Stimulated activated CD8-positive, alpha-beta memory T cell treated with anti-CD3 and anti-CD28 coated beads, Interleukin-4, amount 100 ng/mL, for 4 hours (primary cell): ENCODE measurements at places on chromosomes 5 and 9.

DNA sequence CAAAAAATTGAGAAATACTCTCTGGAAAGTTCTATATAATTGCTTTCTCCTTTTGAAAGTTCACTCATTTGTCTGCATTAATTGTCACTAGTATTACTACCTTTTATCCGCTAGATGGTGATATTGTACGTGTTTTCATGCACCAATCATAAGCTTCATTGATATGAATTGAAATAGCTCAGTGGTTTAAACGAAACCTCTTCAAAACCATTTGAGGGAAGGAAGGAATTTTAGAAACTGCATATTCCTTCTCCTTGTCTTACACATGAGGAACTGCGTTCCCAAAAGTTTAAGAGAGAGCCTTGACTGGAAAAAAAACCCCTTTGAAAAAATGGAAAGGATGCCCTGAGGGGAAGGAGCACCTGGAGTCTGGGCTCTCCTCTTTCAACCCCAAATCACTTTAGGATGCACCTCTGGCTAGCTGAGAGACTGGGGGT, 98.6 kb downstream of the YTHDC2 start:
- no peak for DNase-seq

DNA sequence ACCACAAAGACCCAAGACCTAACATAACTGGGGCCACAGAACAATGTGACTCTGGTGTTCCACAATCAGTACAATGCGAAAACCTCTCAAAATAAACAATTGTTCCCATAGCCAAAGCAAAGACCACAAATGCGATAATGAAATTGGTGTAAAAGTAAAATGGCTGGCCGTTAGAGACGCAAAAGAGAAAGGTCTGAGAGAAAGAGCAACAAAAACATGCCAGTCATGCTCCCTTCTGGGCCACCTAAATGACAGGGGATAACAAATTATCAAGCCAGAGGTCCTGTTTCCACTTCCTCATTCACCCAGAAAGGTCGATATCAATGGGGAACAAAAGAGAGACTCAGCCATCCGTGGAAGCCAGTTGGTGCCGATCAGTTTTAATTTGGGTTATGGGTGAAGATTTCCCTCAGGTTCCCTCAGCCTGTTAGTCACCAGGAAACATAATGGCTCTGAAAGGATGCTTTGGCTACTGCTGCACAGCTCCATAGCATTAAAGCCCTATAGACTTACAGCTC, 9.2 kb upstream of the CFAP95 start:
- DNase-seq = no peak

- DNase-seq = no peak
Observed at GRCh38 chr5:137345396-137345795, 153.7 kb downstream of the SPOCK1 start.

GRCh38 chr5:143215690-143216089, 187.8 kb downstream of the NR3C1 start:
- DNase-seq = no peak

GRCh38 chr5:173841710-173842109, 46.4 kb upstream of the CPEB4 start:
- no peak for DNase-seq

DNA sequence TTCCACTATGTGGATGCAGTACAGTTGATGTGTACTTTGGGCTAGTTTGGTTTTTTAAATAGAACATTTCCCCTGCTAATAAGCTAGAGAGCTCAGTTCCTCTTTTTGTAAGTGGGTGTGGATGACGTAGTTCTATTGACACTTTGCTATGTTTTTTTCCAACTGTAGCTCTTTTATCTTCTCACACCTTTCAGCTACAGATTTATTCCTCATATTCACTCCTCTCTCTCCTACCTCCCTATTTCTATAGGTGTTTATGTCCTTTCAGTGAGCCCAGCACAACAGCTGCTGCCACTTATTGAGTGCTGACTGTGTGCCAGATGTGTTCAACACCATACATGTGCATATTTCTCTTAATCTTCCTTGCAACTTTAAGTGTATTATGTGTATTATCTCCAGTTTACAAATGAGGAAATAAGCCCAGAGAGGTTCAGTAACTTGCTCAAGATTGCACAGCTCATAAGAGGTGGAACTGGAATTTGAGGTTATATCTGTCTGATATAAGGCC, 215.7 kb downstream of the SEMA6A start:
- no peak for DNase-seq

DNA sequence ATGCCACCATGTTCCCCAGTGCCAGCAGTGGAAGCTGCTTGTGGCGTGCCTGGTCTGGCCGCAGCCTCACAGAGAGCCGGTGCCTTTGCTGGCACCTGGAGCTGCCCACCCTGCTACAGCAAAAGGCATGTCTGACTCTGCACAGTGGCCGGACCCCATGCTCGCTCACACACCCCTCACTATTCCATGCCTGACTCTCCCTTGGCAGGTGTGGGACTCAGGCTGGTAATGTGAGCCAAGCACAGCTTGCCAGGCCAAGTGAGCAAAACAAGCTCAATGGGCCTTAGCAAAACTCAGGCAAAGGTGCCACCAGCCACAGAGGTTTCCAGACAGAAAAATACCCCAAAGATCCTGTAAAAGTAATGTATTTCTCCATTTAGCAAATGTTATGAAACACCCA, 15.5 kb downstream of the GNA14 start:
- no peak for DNase-seq

DNA sequence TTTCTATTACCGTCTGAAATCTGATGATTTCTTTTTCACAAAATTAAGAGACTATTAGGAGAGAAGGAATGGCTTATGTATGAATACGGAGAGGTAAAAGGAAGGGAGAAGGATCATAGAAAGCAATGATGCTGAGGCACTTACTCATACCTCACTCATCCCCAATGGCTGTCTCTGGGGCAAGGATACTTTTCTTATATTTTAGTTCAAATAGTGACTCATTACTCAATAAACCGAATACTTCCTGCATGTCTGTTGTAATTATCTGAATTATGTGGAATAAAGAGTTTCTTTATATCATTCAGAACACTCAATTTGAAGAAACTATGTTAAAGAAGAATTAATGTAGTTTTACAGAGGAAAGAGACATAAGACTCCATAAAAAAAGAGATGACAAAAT, 284.5 kb upstream of the NUDT12 start:
- DNase-seq = no peak

- no peak for DNase-seq
Observed at GRCh38 chr9:119986713-119987112, 593.3 kb downstream of the CDK5RAP2 start.

GRCh38 chr5:78361631-78361993, 1.2 kb downstream of the SCAMP1 start:
- DNase-seq = no peak

DNA sequence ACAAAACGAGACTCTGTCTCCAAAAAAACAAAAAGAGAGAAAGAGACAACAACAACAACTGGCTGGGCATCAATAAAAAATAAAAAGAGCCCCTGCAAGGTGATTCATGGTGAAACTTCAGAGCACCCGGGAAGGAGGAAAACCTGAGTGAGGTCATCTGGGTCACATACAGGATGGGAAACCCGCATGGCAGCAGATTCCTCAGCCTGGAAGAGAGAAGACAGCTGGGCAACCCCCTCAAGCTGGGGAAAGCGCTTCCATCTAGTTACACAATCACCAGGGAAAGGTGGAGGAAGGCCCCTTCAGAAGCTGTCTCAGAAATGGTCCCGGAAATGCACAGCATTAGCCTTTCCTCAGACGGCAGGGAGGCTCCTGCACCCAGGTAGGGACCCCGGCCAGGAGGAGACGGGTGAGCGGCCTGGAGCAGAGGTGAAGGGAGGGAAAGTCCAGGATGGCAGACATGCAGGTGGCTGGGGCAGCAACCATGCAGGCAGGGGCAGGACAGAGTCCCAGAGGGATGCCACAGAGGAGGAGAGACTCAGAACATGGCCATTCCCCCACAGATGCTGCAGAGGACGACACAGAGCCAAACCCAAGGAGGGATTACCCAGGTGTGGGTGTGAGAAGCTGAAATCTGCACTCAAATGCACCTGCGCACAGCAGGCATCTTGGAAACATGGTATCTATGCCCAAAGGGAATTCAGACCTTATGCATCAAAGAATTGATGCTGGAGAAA, 29.4 kb downstream of the CAMSAP1 start:
- DNase-seq = no peak

DNA sequence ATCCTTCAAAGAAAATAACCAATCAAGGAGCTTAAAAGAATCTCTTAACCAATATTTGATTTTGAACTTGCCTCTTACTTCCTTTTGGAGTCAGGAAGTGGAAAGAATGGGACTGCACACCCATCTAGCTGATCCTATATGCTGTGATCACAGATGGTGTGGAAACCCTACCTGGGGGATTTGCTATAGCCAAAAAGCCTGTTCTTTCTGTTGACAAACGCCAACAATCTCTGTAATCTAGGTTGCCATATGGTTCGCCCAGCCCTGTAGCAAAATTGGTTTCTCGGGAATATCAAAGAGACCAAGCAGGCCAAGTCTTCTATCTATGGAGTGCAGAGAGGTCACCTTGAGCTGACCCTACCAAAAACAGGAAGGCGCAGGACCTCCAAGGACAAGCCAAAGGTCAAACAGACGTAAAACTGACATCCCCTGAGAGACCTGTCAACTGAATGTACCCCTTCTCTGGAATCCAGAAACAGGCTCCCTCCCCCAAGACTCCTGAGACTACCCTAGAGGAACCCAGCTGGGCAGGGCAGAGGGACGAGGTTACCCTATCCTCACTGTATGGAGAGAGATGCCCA, 19.4 kb downstream of the NRG2 start:
- no peak for DNase-seq

GRCh38 chr9:14824481-14824880, 85.7 kb downstream of the FREM1 start:
- no peak for DNase-seq

- DNase-seq = no peak
Observed at GRCh38 chr5:151541571-151541970, 49.6 kb downstream of the FAT2 start.

DNA sequence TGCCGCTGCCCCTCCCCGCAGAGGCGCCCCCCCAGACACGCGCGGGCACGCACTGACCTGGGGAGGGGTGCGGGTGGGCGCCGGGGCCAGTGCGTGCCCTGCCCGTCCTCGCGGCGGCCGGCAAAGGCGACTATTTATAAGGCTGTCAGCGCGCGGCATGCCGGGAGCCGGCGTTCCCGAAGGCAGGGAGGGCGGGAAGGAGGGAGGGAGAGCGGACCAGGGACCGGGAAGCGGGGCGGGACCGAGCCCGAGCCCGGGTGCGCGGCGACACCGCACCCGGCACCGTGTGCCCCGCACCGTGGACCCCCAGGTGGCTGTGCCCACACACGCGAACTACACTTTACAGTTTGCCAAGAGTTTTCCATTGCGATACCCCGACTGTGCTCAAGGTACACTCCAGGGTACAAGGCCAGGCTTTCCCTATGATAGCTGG, at the start of gene AK1:
TSS of gene AK1 (minus strand) at position 110 of the 433 bp plus-strand sequence. CDS start 3,058 bp downstream, outside the sequence.
- DNase-seq = no peak

- no peak for DNase-seq
Observed at GRCh38 chr5:128480906-128481633, 57.0 kb downstream of the FBN2 start.

DNA sequence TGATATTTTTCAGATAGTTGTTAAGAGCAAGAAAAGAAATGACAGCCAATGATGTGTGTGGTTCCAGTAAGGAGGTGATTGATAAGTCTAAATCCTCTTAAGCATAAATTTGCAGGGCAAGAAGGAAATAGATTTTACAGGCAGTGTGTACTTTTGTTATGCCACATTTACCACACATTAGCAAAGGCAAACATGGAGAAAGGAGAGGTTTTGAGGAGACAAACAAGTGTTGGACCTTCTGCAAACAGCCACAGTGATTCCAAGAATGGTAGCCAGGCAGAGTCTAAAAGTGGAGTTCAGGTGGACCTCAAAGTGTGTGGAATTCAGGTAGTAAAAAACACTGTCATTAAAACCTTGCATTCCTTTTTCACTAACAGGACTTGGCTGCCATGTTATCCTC, 295.9 kb upstream of the ITGA1 start:
- DNase-seq = no peak

GRCh38 chr9:134930398-134930797, 12.7 kb upstream of the FCN1 start:
- DNase-seq = no peak

DNA sequence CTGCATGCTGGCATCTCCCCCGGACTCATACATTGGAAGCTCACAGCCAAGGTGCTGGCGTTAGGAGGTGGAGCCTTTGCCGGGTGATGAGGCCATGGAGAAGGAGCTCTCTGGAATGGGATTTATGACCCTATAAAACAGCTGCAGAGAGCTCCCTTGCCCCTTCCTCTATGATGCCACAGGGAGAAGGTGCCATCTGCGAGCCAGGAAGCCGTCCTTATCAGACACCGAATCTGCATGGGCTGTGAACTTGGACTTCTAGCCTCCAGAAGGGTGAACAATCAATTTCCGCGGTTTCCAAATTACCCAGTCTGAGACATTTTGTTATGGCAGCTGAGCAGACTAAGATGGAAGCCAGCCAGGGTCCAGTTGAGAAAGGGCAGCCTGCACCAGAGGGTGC, 381.2 kb upstream of the IRX1 start:
- DNase-seq = no peak

GRCh38 chr5:133386662-133387061, 225.7 kb downstream of the FSTL4 start:
- DNase-seq = no peak

- no peak for DNase-seq
Observed at GRCh38 chr5:11105696-11106095, 344.7 kb upstream of the DAP start.

DNA sequence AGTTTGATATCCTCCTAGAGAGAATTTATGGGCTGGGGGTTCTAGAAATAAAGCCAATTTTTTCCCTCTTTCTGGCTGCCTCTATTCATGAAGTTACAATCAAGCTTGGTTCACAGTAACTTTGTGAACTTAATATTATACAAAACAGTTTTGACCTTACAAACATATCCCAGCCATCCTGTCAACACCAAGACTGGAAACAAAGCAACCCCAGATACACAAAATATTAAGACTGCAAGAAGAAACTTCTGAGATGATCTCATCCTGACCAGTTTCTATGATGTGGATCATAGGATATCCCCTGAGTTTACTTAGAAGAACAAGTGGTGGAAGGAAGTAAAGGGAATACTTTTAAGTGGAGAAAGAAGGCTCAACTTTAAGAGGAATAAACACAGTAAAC, 28.3 kb upstream of the CER1 start:
- no peak for DNase-seq

- no peak for DNase-seq
Observed at GRCh38 chr9:100379862-100380261, 27.1 kb upstream of the TEX10 start.

DNA sequence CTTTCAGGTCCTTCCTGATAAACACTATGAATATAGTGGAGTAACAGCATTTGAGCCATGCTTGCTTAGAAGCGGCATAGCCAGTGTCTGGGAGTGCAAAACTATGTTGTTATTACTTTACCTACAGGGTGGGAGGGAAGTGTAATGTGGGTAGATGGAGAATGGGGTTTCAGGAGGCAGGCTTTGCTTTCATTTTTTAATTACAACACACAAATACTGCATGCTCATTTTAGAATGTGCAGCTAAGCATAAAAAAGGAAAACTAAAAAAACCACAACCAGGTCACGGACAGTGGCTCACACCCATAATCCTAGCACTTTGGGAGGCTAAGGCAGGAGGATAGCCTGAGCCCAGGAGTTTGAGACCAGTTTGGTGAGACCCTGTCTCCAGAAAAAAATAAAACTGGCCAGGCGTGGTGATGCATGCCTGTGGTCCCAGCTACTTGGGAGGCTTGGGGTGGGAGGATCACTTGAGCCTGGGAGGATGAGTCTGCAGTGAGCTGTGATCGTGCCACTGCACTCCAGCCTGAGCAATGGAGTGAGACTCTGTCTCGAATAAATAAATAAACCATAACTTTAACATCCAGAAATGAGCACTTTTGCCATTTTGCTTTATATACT, 20.2 kb downstream of the HAVCR1 start:
- no peak for DNase-seq
